ENCODE measurements at places on chromosomes 7 and 10.

- DNase-seq = peak; percentile 87
Measured at GRCh38 chr7:121279060-121279620, 49.7 kb upstream of the WNT16 start.

GRCh38 chr7:86745013-86745745, 101.5 kb downstream of the GRM3 start:
- no peak for DNase-seq

DNA sequence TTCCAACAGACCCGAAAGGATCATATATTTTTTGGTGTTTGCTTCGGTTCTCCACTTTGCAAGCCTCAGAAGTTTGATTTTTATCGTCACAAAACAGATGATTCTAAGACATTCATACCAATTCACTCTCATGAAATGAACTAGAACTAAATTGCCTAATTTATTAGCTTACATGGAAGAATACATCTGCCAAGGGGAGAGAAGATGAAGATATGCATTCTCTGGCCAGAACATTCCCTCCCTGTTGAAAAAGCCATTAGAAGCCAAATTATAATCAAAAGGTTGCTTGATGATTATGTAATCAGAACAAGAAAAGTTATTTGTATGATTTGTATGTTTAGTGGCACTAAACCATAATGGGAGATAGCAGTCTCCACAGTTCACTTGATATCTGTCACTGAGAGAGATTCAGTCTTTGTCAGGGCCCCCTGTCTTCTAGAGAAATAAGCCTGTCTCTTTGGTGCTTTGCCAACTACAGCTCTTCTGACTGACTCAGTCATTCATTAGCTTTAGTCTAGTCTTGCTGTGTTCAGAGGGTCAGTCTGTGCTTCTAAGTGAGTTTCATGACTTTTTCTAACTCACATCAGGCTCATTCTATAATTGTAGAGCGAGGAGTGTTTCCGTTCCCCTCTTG, 95.3 kb upstream of the GNAI1 start:
- DNase-seq = no peak

GRCh38 chr10:80487791-80488538, 33.9 kb downstream of the TSPAN14 start:
- no peak for DNase-seq

GRCh38 chr10:99524736-99525380, 7.9 kb upstream of the NKX2-3 start:
- DNase-seq = no peak

GRCh38 chr10:32793033-32793432, 165.0 kb downstream of the ITGB1 start:
- no peak for DNase-seq

GRCh38 chr10:102621443-102622325, 22.6 kb upstream of the TRIM8 start:
- DNase-seq = peak; percentile 61

DNA sequence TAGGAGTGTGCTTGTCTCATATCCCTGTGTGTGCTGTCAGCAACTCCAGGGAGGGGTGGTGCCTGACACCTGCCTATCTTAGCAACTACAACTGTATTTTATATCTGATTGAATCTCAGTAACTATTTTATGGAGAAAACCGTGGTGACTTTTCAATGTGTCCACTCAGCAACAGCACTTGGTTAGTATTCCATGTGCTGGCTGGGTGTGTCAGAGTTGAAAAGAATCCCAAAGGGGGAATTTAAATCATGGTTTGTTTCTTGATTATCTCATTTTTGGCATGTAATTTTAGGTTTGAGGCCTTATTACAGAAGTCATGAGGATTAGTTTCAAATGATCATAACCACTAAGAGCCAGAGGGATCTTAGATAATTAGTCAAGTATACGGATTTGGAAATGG, 425.7 kb upstream of the FZD8 start:
- no peak for DNase-seq

Data from astrocyte (in vitro differentiated cells and primary cell).